ENCODE measurements at places on chromosomes 5 and 9.
A peak's percentile ranks its signal among the peaks of the same experiment; 100 is the strongest.

DNA sequence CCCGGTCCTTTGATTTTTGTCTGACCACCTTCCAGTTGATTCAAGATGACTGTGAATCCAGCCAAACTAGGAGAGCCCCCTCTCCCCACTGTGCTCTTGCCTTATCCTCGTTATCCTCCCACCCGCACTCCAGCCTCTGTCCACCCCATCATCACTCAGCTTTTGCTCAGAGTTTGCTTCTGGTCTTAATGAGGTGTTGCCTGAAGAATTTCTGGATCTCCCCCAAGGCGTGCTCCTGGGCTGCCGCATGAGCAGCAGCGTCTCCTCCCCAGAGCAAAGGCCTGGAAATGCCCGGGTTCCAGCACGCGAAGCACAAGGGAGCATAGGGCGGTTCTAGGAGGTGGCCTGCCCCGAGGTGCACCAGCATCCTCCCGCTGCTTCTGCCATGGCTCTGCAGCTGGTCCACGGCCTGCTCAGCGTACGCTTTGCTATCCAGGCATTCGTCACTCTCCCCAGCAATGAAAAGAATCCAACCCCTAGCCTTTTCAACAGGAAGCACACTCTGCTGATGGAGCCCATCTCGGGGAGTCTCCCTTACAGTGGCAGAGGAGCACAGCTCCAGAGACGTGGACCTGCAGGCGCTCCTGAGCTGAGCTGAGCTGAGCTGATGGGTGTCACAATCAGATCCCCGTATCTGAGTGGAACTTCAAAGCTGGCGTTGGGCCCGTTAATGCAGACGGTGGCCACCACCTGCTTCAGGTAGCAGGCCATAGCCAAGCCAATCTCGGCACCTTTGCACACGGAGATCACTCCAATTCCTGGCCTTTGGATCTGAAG, 50.7 kb downstream of the BAAT start:
- DNase-seq: no peak

GRCh38 chr9:744790-745484, 96.6 kb upstream of the DMRT1 start:
- DNase-seq: no peak

- no peak for DNase-seq
These were observed 401.3 kb upstream of the DAB2 start for GRCh38 chr5:39826051-39826450.

GRCh38 chr5:79973511-79973910, 17.6 kb downstream of the MTX3 start:
- DNase-seq: no peak

DNA sequence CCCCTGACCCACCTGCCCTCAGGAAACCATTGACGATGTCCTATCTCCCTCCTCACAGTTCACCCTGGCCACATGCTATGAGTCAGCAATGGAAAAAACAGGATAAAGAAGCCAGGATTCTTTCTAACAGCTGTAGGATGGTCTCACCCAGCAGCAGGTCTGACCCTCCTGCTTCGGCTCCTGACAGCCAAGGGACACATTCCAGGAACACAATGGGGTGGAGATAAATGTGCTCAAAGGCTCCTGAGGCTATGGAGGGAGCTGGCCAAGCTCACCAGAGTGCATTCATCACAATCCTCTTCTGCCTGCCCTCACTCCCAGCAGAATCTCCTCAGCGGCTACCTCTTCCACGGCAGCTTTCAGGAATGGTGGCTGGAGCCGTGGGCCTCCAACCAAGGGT, 170.3 kb downstream of the PJA2 start:
- no peak for DNase-seq

DNA sequence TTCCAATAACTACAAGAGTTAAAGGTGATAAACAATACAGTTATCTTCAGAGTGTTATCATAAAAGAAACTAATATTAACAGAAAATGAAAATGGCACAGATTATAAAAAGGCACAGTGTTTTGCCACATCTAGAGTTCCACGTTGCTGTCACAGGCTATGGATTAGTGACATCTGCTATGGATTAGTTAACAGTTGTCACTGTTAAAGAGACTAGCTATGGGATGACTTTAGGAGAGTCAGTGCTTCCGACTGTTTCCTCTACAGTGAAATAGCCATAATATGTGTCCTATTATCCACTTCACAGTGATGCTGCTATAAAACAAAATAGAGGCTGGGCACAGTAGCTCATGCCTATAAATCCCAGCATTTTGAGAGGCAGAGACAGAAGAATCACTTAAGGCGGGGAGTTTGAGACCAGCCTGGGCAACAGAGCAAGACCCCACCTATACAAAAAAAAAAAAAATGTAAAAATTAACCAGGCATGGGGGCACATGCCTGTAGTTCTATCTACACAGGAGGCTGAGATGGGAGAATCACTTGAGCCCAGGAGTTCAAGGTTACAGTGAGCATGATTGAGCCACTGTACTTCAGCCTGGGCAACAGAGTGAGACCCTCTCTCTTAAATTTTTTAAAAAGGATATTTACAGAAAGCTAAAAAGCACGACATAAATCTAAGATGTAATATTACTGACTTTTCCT, 19.7 kb downstream of the MAPKAP1 start:
- DNase-seq: no peak

GRCh38 chr5:45038366-45038987, 229.7 kb downstream of the MRPS30 start:
- DNase-seq: peak; percentile 22

- DNase-seq: no peak
These were observed 56.3 kb downstream of the TSSK1B start for GRCh38 chr5:113378514-113378913.

DNA sequence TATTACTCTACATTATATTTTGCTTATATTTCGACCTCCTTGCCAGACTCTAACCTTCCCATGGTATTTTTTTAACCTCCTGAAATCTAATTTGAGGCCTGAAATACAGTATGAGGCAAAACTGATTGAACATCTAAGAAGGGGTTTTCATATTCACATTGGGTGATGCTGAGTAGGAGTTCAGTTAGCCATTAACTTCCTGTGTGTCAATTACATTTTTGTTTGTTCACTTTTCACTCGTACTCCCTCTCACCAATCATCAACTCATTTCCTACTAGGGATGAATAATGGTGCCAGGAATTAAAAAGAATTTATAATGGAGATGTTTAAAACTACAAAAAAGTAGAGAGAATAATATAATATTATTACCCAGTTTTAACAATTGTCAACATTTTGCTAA, 27.6 kb upstream of the GLRA1 start:
- DNase-seq: no peak

DNA sequence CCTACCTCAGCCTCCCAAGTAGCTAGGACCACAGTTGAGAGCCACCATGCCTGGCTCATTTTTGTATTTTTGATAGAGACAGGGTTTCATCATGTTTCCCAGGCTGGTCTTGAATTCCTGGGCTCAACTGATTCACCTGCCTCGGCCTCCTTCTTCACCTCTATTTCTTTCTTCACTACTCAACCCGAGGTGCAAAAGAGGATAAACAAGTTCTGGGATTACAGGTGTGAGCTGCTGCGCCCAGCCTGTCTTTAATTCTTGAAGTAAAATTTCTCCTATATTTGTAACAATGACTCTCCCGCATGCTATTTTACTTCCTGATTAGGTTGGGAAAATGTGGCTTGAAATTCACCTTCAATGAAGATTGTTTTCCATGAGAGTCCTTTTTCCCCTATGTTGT, 46.4 kb downstream of the CAST start:
- DNase-seq: no peak

GRCh38 chr5:31664566-31664965, 25.6 kb downstream of the PDZD2 start:
- peak; percentile 8 for DNase-seq

GRCh38 chr5:175861337-175862130, 9.8 kb upstream of the CPLX2 start:
- DNase-seq: no peak

DNA sequence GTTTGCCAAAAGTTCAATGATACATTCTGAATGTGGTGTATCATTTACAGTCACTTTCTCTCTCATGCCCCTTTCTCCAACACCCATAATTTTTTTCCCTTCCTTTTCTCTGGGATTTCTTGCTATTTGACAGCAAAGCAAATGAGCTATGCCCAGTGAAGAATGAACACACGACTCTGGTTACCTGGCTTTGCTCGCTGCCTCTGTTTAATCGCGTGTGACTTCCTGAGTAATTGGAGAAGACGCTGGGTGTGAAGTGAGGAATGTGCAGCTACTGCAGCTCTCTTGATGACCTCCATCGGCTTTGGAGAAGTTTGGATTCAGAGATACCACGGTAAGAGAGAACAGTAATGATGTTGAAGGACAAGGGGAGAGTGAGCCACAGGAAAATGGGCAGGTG, 651.8 kb downstream of the KIF4B start:
- DNase-seq: no peak

DNA sequence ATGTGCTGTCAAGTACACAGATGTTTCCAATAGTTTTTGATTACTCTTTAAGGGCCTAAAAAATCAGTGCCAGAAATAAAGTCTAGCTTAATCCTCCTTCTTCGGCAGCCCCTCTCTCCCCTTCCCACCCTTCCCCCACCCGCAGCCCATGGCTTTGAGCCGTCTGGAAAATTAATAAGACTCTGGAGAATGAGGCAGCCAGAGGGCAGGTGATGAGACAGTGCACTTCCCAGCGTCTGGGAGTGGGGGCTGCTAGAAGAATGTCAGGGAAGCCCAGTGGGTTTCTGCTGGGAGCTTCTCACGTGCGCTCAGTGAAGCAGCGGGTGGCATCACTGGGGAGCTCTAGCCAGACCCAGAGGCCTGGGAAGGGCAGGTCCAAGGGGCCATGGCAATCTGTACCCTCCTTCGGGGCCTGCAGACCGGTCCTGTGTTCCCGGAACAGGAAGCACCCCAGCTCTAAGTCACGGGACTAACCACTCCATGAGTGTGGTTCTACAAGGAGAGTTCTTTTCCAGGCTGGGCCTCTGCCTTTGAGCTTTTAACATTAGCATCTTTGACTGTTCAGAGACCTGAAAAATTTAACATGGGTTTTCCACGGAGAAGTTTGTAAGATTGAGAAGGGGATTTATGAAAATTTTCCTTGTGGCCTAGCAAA, 164.8 kb upstream of the OTULINL start:
- peak; percentile 28 for DNase-seq

- no peak for DNase-seq
These were observed 67.3 kb downstream of the POU5F2 start for GRCh38 chr5:93674138-93674537.

- no peak for DNase-seq
These were observed 101.7 kb upstream of the MYO10 start for GRCh38 chr5:17037751-17038150.

- no peak for DNase-seq
These were observed 10.4 kb upstream of the GLIPR2 start for GRCh38 chr9:36126016-36126730.

- peak; percentile 8 for DNase-seq
These were observed 81.2 kb downstream of the FSTL4 start for GRCh38 chr5:133531178-133531577.

GRCh38 chr5:157521704-157522029, 53.9 kb downstream of the ADAM19 start:
- DNase-seq: no peak
